ENCODE measurements at places on chromosomes 2 and 18.
A peak's percentile ranks its signal among the peaks of the same experiment; 100 is the strongest.

DNA sequence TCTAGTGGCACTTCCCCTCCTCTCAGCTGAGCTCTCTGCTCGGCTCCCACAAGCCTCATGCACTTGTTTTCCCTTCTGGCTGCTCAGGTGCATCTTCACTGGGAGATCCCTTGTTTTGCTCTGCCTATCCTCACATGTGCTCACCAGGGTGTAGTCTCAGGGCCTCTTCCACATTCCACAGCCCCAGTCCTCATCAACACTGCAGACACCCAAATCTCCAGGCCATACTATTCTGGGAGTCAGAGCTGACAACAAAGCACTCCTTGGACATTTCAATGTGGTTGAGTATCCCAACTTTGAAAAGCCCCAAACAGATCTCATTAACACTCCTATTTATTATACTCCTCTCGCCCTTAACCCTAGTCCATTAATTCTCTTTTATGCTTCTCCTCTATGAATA is 71.3 kb downstream of the CCDC93 start:
- DNase-seq = no peak

- no peak for DNase-seq
Measured at GRCh38 chr2:196275646-196276352, 104.4 kb upstream of the STK17B start.

DNA sequence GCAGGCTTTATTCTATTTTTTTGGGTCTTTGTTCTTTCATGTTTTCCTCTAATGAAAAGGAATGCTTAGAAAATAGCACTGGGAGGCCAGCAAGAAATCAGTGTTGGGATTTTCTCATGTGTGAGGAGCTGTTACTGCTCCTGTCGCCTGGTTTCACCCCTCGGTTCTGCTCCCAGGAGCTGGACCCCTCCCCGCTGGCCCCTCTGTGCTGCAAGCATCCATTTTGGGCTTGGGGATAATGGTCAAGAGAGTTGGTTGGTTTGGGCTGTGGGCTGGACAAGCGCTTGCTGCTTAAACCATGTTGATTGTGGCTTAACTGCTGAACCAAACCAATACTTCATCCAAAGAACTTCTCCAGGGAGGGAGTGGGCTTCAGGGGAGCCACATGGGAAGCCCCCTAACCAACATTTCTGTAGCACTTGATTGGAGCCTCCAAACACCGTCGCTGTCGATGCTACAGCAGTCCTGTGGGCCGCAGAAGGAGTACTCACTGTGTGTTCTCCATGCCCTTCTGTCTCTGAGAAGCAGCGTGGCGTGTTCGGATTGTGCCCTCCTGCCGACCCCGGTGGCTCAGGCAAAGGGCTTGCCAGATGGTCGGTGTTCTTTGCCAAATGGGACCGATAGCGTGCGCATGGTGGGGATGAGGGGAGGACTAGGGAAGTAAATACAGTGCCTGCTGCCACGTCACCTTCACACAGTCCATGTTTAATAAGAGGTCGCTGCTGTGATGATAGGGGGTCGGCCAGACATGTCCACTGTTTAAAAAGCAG is 40.0 kb downstream of the AGAP1 start:
- no peak for DNase-seq

DNA sequence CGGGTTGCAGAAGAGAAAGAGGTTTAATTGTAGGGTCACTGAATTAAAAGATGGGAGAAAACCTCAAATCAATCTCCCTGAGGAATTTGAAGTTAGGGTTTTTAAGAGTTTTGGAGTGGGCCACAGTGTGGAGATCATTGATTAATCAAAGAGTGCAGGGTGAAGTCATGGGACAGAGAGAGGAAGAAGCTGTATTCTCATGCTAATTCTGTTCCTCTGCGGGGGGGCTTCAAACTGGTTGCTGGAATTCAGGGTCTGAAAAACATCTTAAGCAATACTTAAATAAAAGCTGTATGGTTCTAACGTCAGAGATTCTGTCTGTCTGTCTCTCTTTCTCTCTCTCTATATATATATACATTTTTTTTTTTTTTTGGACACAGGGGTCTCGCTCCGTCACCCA is 169.8 kb upstream of the SPATS2L start:
- DNase-seq = no peak

GRCh38 chr2:204225671-204226073 is 289.1 kb downstream of the ICOS start:
- DNase-seq = no peak

DNA sequence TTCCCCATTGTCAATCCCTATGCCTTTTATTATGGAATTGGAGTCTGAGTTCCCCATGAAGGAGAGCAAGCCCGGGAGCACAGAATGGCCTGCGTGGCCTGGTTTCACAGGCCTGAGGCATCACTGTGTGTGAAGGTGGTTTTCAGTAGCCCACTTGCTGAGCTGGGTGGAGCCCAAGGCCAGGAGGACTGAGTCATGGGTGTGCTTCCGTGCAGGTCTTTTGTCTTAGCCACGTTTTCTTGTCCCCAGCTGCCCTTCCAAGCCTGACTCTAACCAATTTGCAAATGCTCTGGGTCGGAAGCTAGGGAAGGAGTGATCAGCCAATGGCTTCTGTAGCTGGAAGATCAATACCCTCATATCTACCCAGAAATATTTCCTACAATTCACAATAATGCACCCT is 119.2 kb downstream of the MAPK4 start:
- DNase-seq = no peak

DNA sequence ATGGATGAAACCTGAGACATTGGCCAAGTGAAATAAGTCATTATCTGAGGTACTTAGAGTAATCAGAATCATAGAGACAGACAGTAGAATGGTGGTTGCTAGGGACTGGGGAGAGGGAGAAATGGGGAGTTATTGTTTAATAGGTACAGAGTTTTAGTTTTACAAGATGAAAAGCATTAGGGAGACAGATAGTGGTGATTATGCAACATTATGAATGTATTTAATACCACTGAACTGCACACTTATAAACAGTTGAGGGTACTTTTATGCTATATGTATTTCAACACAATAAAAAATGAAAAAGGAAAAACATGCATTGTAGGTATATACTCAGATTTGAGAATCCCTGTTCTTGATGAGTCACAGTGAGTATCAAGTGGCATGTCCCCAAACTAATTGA is 59.7 kb downstream of the EPC2 start:
- DNase-seq = no peak

GRCh38 chr2:33247365-33247764 is 229.1 kb upstream of the RASGRP3 start:
- DNase-seq = no peak

DNA sequence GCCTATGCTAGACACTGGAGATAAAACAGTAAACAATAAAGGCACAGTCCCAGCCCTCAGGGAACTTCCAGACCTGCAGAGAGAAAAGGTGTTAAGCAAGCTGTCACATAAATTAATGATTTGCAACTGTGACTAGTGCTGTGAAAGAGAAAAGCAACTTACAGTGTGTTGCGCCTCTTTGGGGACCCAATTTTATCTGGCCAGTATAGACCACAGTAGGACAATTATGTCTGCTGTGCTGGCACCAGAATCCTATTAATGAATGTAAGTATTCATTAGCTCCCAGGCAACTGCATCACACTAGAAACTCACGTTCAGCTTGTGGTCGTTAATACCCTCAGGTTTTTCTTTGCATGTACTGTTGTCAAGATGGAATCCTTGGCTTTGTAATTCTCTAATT is 55.3 kb upstream of the CHST9 start:
- DNase-seq = no peak

DNA sequence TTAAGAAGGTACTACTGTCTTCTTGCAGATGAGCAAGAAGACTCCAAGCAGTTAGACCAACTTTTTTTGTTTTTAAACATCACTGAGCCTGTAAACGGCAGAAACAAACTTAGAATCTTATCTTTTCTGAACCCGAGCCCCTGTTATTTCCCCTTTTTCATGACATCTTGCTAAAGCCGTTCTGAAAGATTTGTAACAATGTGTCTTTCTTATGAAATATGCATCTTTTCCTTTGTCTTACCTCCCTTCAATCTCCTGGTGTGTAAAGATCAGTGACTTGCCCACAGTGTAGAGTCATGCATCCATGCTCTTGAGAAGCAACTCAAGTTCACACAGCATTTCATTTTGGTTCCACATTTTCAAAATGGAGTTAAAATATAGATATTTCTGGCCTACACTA is 288.8 kb upstream of the CELF4 start:
- DNase-seq = no peak

DNA sequence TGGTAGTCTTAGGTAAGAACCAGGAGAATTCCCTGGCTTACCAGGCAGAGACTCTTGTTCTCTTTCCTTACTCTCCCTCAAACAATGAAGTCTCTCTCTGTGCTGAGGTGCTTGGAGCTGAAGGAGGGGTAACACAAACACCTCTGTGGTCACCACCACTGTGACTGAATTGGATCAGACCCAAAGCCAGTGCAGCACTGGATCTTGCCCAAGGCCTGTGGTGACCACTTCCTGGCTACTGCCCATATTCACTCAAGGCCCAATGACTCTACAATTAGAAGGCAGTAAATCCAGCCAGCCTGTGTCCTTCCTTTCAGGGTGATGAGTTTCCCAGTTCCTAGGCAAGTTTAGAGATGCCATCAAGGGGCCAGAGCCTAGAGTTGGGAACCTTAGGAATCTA is 706.8 kb downstream of the SLC4A3 start:
- no peak for DNase-seq

- DNase-seq = no peak
Measured at GRCh38 chr18:58105206-58105887, 61.3 kb downstream of the NEDD4L start.

GRCh38 chr2:69652206-69652605 is 8.7 kb upstream of the AAK1 start:
- no peak for DNase-seq

DNA sequence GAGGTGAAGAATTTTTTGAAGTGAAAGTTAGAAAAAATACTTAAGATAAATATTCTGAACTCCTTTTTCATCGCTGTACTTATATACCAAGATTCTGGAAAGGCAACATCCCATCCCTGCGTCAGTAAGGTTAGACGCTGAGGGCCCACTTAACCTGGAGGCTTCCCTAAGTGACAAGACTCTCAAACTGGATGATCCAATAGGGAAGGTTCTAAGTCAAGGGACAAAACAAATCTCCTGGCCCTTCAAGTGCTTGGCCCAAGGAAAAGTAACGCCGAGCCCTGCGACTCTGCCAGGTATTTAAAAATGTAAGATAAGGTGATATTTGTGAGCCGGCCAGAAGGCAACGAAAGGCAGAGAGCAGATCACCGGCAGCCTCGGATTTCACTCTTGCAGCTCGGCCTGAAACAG is 1.3 kb downstream of the STK39 start:
- DNase-seq = no peak

- DNase-seq = no peak
Measured at GRCh38 chr2:2152451-2152850, 178.6 kb downstream of the MYT1L start.

DNA sequence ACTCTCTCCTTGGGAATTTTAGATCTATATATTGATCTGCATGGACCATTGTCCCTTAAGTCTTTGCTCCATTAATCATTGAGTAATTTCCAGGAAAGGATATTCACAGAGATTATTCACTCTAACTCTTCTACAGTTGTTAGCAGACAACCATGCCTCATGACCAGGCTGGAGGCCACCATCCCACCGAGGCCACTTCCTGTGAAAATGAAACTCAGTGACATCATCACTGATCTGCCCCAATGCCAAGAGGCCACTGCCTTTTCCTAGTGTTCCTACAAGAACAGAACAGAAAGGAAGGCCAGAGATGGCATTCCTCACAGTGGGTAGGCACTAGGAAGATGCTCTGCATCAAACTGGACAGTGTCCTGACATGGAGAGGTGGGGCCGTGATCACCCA is 161.3 kb downstream of the DTNA start:
- no peak for DNase-seq

GRCh38 chr2:230680463-230681170 is 32.0 kb upstream of the CAB39 start:
- DNase-seq = no peak

GRCh38 chr2:240640939-240641338 is 15.7 kb downstream of the GPR35 start:
- peak; percentile 77 for DNase-seq

GRCh38 chr2:60483401-60483800 is 70.1 kb downstream of the BCL11A start:
- DNase-seq = no peak

DNA sequence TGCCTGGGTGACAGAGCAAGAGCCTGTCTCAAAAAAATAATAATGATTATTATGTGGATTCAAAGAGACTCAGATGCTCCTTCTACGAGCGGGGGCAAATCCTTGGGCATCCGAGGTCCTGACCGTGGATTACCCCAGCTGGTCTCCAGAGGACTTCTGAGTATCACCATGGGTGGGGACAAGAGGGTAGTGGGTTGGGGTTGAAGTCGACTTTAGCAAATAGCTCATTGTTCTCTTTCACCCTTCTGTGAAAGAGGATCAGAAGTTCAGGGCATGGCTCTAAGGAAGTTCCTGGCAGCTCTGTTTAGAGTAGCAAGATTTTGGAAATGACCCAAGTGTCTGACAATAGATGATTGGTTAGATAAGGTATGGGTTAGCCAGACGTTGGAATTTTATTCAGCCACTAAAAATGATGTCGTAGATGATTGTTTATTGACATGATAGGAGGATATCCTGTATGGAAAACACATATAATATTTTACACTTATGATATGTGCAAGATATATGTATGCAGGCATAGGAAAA is 59.0 kb upstream of the SPRED2 start:
- no peak for DNase-seq

- no peak for DNase-seq
Measured at GRCh38 chr2:11456251-11456650, 9.7 kb downstream of the E2F6 start.

GRCh38 chr2:75894170-75894569 is 183.5 kb upstream of the GCFC2 start:
- DNase-seq = no peak

DNA sequence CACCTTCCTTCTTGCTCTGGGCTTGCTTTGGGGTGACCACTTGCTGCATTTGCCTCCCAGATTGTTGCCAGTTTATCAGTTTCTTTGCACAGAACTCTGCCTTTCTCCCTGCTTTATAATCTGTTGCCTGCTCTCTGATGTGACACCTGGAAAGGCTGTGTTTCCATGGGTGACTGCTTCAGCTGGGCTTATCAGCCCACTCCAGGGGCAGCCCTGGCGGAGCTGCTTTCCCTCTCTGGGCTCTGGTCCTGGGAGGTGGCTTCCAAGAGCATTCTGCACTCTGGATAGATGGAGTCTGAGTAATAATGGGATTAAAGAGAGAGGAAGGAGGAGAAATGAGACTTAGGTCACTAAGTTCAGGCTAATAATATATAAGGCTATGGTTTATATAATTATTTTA is 352.7 kb downstream of the TSN start:
- peak; percentile 61 for DNase-seq

Data from WERI-Rb-1 (cell line).